ENCODE measurements at places on chromosomes 12 and 14. TPM values are rescaled to one million over a fixed set of nuclear protein-coding genes. Genes with fewer than 3 reads are reported as not detected.

DNA sequence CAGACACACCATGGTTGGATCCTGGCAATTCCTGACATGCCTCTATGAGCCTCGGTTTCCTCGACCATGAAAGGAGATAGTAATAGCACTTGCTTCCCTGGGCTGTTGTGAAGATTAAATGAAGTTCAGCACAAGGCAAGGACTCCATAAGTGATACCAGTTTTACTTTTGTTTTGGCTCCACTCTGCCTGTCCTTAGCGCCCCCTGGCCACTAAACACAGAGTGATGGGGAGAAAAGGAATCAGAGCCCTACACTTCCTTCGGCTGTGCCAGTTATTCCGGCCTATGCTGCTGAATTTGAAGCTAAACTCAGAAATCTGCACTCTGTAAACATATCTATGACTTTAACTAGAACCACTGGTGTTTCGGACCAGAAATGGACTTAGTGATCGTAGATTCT, 173.8 kb downstream of the C12orf75 start:
- no peak for DNase-seq

DNA sequence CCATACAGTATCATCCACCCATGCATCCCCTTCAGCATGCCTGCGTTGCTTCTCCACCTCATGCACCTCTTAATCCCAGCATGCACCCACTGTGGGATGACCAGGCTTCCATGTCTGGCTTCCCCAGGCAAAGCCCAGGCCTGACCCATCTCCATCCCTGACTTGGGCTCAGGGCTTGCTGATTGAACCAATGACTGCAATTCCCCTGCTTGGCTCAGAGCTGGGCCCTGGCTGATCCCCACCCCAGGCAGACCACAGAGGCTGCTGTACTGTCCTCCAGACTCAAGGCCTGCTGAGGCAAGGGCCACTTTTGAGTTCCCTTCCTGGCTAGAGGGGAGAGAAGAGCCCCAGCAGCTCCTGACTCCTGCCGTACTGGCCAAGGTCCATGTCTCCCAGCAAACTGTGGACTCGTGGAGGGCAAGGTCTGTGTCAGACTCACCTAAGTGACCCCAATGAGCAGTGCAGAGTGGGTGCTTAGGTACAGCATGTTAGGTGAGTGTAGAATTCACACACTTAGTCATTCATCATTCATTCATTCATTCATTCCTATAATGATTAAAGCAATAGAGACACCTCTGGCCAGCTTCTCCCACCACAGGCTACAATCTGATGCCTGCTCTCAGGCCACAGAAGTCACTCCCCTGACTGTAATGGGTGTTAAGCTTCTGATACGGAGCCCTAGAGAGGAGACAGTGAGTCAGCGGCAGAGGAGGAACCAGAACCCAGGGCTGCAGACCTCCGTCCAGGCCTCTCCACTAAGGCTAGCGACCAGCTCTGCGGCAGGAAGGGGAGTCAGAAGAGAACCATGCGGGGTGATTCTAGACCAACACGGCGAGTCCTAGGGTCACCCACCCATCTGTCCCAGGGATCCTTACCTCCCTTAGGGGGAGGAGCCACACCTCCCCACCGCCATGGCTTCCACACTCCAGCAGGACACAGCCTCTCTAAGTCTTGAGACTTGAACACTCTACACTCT, 2.9 kb downstream of the BEGAIN start:
- DNase-seq, result peak; percentile 24

- no peak for DNase-seq
Measured at GRCh38 chr12:64767495-64767894, 8.3 kb upstream of the GNS start.

GRCh38 chr12:23431006-23431405, 518.5 kb downstream of the SOX5 start:
- no peak for DNase-seq

GRCh38 chr14:23984891-23985602, 3.7 kb upstream of the DHRS4L2 start:
- DNase-seq, result no peak

GRCh38 chr12:48933664-48934311, 8.5 kb upstream of the FKBP11 start:
- DNase-seq, result no peak

DNA sequence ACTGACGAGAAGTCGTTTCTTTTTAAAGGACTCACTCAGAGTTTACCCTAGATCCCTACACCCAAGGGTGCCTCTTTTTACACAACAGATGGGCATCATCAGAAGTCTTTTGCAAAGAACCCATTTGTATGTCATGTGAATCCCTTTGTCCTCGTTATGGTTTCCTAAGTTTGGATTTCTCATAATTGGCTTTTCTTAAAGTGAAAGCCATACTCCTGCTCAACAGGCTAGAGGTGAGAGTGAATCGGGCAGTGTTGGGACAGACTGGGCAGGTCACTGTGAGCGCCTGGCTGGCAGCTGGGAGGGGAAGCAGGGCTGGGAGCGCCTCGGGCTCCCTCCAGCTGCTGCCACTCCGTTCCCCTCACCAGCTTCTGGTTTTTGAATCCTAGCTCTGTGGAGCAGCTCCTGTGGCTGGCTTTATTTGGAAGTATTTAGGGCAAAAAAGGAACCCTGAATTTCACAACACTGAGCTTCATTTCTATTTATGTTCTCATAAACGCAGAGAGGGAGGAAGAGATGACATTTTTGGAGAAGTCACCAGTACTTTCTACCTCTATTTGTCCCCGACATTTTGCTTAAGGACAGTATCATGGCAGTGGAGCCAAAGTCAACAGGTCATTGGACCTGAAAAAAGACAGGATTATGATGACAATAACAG, 63.8 kb upstream of the ACTN1 start:
- DNase-seq, result no peak

- DNase-seq, result no peak
Measured at GRCh38 chr12:121170611-121171260, 38.1 kb downstream of the P2RX7 start.

GRCh38 chr12:46958053-46958452, 121.4 kb upstream of the PCED1B start:
- DNase-seq, result no peak

GRCh38 chr14:24607081-24607480, 2.4 kb downstream of the GZMH start:
- DNase-seq, result no peak

- no peak for DNase-seq
Measured at GRCh38 chr12:98085046-98085755, 430.2 kb upstream of the TMPO start.

- no peak for DNase-seq
Measured at GRCh38 chr12:100661300-100661951, 87.9 kb downstream of the GAS2L3 start.

- no peak for DNase-seq
Measured at GRCh38 chr12:56151672-56152131, 685 bp upstream of the MYL6B start.

GRCh38 chr12:51103977-51104376, 20.6 kb upstream of the CSRNP2 start:
- no peak for DNase-seq

- no peak for DNase-seq
Measured at GRCh38 chr14:62280366-62280765, 518.1 kb downstream of the SNAPC1 start.

- DNase-seq, result no peak
Measured at GRCh38 chr12:89864411-89864810, 155.8 kb upstream of the ATP2B1 start.

DNA sequence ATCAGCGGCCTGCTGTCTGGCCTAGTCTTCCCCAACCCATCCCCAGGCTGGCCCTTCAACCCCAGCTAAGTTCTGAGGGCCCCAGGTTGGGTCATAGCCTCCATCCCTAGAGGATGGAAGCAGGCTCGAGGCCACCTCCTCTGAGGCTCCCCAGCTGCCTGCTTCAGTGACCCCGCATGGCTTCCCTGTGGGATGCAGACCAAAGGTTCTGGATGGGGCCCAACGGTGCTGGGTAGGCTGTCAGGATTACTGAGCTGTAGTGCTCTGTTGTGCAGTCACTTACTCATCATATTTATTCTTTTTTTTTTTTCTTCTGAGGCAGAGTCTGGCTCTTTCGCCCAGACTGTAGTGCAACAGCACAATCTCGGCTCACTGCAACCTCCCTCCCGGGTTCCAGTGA, 92.0 kb downstream of the IRF2BPL start:
- peak; percentile 86 for DNase-seq

DNA sequence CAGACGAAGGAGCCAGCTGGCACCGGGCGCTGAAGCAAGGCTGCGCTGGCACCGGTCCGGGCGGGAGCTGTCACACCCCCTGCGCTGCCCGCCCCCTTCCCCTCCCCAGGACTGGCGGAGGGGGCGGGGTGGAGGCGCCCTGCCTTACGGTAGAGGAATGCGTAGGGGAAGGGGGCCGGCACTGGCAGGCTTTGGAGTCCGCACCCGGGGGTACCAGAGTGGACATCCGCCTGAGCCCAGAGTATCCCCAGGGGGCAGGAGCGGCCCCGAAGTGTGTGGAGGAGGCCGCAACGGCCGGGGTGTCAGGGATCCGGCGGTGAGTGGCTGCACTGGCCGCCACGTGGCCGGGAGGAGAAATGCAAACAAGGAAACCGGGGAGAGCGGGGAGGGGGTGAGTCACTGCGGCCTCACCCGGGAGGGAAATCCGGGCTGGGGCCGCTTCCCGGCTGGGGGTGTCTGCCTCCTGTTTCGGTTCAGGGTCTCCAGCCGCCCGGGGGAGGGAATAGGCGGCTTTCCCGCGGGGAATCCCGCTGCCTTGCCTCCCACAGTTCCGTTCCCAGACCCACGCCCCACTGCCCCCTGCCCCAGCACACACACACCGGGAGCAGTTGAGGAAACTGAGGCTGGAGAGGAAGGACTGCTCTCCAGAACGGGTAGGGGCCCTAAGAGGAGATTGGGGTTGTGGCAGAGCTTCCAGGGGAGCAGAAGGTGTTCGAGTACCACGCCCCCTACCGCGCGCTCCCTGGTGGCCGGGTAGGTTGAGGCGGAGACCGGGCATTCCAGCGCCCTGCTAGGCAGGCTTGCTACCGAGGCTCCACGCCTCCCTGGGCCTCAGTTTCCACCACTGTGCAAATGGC, at the start of gene RAPGEF3:
Gene RAPGEF3 (minus strand): TSS at position 47 of the 857 bp plus-strand sequence. CDS start 324 bp downstream, outside the sequence.
- peak; percentile 93 for DNase-seq

- DNase-seq, result no peak
Measured at GRCh38 chr14:74973905-74974363, 18.5 kb upstream of the PGF start.

DNA sequence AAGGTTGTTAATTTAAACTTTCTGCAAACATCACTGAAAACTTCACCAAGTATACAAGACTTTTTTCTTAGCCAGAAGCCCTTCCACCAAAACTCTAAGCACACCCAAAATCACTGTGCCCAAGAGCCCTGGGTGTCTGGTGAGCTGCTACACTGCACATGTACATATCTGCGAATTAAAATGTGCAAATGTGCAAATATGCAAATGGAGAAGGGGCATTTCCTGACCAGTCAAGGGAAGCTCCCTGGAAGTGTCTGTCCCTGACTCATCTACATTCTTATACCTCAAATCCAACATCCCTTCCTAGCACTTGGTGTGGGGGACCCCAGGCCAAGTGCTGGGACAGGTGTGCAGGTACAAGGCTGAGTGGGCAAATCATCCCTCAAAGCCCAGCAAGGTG, 123.7 kb downstream of the PCNX1 start:
- DNase-seq, result no peak

ADIPOR2 gene
- total RNA-seq, result 29.6 TPM

ZNF605 gene
- 7.1 TPM for total RNA-seq

ATL1 gene
- total RNA-seq, result 9.1 TPM

MGAT4C gene
- 0.54 TPM for total RNA-seq

EXD2 gene
- total RNA-seq, result 17.3 TPM

SLC25A3 gene
- 641 TPM for total RNA-seq

CDK2 gene
- total RNA-seq, result 27.7 TPM

OR4E2 gene
- total RNA-seq, result not detected

SIX1 gene
- total RNA-seq, result not detected

CD69 gene
- total RNA-seq, result 4.2 TPM

DDIT3 gene
- total RNA-seq, result 48.5 TPM
